Esophagus squamous epithelium (tissue), 5 donors: ENCODE measurements at places on chromosomes 1 and 21. TPM values are rescaled to one million over a fixed set of nuclear protein-coding genes. Genes with fewer than 3 reads are reported as not detected.

The S100A7 gene
- 246 TPM for total RNA-seq

The EPHB2 gene
- total RNA-seq: 0.76 TPM

The RGSL1 gene
- not detected for total RNA-seq

The PALMD gene
- 28.4 TPM for total RNA-seq

The ILDR2 gene
- not detected for total RNA-seq

The RPF1 gene
- total RNA-seq: 39.3 TPM

The OR2M3 gene
- total RNA-seq: not detected

The MCOLN3 gene
- not detected for total RNA-seq

The COL11A1 gene
- total RNA-seq: not detected

DNA sequence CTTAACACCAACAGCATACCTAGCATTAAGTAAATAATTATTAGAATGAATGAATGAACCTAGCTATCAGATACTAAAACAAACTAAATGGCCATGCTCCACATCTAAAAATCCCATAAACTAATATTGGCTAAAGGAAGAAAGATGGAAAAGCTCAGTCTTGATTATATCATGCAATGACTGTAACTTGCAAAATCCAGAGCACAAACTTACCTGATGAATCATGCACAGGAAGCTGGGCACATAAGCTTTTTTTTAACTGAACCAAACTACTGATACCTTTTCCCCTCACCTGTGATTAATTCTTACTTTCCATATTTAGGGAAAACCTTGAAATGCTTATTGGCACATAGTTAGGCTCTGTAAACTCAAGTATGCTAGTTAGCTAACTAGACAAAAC lies 70.2 kb downstream of the KIF14 start:
- H3K36me3 ChIP-seq: no peaks in the 10 kb centered on the region
- H3K4me3 ChIP-seq: no peak overlapping the region
- H3K27me3 ChIP-seq: no peaks in the 10 kb centered on the region
- no peak overlapping the region for H3K27ac ChIP-seq
- H3K4me1 ChIP-seq: no peaks in the 10 kb centered on the region

- no peaks in the 10 kb centered on the region for H3K27me3 ChIP-seq
- H3K27ac ChIP-seq: no peak overlapping the region
- H3K36me3 ChIP-seq: no peaks in the 10 kb centered on the region
These were observed 24.6 kb upstream of the RUNX3 start for GRCh38 chr1:24954631-24955030.

DNA sequence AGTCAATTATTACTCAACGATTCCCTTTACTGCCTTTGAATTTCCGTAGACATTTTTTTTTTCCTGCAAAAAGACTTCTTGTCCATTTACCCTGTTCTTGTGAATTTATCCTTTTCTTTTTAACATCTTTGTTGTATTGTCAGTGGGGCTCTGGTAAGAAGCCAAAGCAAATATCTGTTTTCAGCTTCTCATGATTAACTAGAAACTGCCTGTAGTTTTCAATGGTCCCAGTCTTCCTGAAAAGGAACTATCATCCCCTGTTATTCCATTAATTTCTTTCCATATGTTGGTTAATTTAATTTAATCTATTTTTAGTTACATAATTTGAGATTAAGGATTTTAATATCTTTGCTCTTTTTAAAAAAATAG lies 28.0 kb downstream of the SH3BGR start:
- no peak for DNase-seq
- H3K27ac ChIP-seq: no peak overlapping the region
- H3K27me3 ChIP-seq: no peaks in the 10 kb centered on the region
- no peaks in the 10 kb centered on the region for H3K4me1 ChIP-seq
- H3K4me3 ChIP-seq: no peak overlapping the region

DNA sequence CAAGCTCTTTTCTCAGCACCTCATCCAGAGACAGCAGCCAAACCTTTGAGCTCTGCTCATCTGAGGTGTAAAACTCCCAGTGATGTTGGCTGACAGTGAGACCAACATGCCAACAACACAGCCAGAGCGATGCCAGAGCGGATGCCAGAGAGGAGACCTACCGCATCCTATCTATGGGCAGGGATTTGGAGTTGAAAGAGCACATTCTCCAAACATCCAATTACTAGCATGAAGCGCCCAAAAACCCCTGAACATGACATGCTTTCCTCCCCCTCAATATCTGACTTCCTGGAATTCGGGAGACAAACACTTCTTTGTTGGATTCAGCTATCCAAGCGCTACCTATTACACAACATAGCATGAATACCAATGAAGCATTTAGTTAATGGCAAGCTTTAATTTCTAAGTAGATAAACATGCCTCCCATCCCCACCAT lies 23.1 kb upstream of the PAXBP1 start:
- DNase-seq: no peak
- no peak overlapping the region for H3K27ac ChIP-seq
- peaks cover 5% of the 10 kb centered on the region for H3K4me1 ChIP-seq
- H3K27me3 ChIP-seq: no peaks in the 10 kb centered on the region

DNA sequence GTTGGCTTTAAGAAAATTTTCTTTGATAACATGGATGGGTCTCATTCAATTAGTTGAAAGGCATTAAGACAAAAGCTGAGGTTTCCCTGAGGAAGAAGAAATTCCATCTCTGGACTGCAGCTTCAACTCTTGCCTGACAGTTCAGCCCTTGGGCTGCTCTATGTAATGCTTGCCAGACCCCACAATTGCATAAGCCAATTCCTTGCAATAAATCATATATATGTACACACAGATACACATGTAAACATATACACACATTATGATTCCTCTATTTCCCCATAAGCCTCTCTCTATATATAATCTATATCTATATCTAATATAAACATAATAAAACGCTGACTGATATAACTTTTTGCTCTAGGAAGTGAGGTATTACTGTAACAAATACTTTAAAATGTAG lies 301.5 kb upstream of the PRMT6 start:
- no peaks in the 10 kb centered on the region for H3K4me1 ChIP-seq
- H3K27ac ChIP-seq: no peak overlapping the region
- H3K36me3 ChIP-seq: no peaks in the 10 kb centered on the region
- DNase-seq: no peak
- H3K27me3 ChIP-seq: no peaks in the 10 kb centered on the region
- H3K4me3 ChIP-seq: no peak overlapping the region

GRCh38 chr1:180415985-180416633 lies 86.3 kb downstream of the ACBD6 start:
- no peak overlapping the region for H3K27ac ChIP-seq
- no peaks in the 10 kb centered on the region for H3K27me3 ChIP-seq
- no peak for DNase-seq
- H3K4me3 ChIP-seq: no peak overlapping the region
- H3K4me1 ChIP-seq: no peaks in the 10 kb centered on the region

GRCh38 chr1:175679981-175680652 lies 63.3 kb downstream of the TNR start:
- DNase-seq: no peak
- no peaks in the 10 kb centered on the region for H3K36me3 ChIP-seq
- no peaks in the 10 kb centered on the region for H3K4me1 ChIP-seq
- no peaks in the 10 kb centered on the region for H3K27me3 ChIP-seq
- no peak overlapping the region for H3K4me3 ChIP-seq

DNA sequence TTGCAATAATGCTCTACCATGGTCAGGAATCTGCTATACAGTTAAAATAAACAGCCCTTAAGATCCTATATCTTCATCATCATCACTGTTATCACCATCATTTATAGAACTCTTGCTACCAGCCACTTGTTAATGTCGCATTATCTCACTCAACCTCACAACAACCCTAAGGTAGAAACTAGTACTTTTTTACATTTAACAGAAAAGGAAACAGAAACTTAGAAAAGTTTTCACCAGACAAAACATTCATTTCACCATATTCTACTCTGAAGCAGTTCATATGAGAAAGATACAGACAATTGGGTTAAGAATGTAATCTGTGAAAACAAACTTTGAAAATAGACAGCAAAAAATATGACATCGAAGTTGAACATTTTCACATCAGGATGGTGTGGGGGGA lies 262.6 kb downstream of the ATG4C start:
- H3K27ac ChIP-seq: no peak overlapping the region
- no peaks in the 10 kb centered on the region for H3K4me1 ChIP-seq
- H3K27me3 ChIP-seq: no peaks in the 10 kb centered on the region
- H3K36me3 ChIP-seq: no peaks in the 10 kb centered on the region

- H3K4me3 ChIP-seq: no peak overlapping the region
- DNase-seq: no peak
- peaks cover 32% of the 10 kb centered on the region for H3K36me3 ChIP-seq
- H3K27me3 ChIP-seq: no peaks in the 10 kb centered on the region
- no peaks in the 10 kb centered on the region for H3K4me1 ChIP-seq
These were observed 20.1 kb downstream of the PLCH2 start for GRCh38 chr1:2496087-2496622.

DNA sequence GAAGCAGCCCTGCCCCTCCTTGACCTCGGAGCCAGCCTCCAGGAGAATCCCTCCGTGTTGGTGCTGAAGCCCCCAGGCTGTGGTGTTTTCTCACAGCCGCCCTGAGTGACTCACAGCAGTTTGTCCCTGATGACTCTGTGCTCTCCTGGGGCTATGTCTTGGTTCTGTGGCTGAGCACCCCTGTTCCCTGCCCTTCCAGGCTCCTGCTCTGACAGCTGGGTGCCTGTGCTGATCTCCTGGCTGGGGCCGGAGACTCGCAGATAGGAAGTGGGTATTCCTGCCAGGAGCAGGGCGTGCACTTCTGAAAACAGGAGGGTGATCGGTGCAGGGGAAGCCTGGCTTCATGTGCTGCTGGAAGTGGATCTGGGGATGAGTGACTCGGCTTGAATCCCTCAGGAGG lies 34.5 kb downstream of the POFUT2 start:
- no peak overlapping the region for H3K4me3 ChIP-seq
- no peak overlapping the region for H3K27ac ChIP-seq
- no peaks in the 10 kb centered on the region for H3K4me1 ChIP-seq
- no peaks in the 10 kb centered on the region for H3K27me3 ChIP-seq
- no peaks in the 10 kb centered on the region for H3K36me3 ChIP-seq

GRCh38 chr1:7594002-7594713 lies 176.9 kb upstream of the VAMP3 start:
- no peaks in the 10 kb centered on the region for H3K4me1 ChIP-seq
- no peaks in the 10 kb centered on the region for H3K36me3 ChIP-seq

DNA sequence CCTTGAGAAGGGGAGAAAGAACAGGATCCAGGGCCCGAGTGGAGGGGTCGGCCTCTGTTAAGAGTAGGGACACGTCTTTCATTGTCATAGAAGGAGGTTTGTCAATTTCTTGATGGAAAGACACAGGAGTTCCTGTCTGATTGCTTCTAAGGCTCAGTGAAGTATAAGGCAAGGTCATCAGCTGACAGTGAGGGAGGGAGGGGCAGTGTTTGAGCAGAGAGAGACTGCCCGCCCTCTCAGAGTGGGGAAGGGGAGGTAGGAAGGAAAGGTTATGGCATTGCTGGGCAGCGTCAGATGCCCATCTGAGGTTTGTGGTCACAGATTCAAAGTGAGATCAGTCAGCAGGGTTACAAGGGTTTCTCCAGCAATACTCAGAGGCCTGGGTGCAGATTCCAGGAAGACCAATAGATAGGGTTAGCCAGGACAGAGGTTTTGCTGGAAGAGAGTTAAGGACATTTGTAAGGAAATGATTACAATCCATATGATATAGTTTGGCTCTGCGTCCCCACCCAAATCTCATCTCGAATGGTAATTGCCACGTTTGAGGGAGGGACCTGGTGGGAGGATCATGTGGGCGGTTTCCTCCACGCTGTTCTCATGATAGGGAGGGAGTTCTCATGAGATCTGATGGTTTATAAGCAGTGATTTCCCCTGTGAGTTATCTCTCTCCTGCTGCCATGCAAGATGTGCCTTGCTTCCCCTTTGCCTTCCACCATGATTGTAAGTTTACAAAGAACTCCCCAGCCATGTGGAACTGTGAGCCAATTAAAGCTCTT lies 127.2 kb upstream of the GJB5 start:
- H3K27ac ChIP-seq: no peak overlapping the region
- peaks cover 8% of the 10 kb centered on the region for H3K27me3 ChIP-seq
- no peak overlapping the region for H3K4me3 ChIP-seq
- no peak for DNase-seq
- H3K4me1 ChIP-seq: no peaks in the 10 kb centered on the region

DNA sequence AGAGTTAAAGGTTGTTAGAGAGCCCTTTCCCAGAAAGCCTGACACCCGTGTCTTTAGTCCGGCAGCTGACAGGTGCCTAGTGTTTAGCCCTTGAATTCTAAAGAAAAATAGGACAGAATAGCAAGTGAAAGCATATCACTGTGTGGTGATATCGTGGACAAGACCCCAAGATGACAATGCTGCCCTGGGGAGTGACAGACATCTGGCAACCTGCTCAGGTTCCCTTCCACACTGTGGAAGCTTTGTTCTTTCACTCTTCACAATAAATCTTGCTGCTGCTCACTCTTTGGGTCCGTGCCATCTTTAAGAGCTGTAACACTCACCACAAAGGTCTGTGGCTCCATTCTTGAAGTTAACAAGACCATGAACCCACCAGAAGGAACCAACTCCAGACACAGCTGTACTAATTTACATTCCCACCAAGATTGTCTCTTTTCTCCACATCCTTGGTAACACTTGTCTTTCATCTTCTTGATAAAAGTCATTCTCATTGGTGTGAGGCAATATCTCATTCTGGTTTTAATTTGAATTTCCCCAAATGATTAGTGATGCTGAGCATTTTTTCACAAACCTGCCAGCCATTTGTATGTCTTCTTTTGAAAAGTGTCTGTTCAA lies 107.6 kb upstream of the SGIP1 start:
- no peaks in the 10 kb centered on the region for H3K4me1 ChIP-seq
- no peak overlapping the region for H3K4me3 ChIP-seq
- no peak for DNase-seq
- H3K27me3 ChIP-seq: peaks cover 20% of the 10 kb centered on the region

DNA sequence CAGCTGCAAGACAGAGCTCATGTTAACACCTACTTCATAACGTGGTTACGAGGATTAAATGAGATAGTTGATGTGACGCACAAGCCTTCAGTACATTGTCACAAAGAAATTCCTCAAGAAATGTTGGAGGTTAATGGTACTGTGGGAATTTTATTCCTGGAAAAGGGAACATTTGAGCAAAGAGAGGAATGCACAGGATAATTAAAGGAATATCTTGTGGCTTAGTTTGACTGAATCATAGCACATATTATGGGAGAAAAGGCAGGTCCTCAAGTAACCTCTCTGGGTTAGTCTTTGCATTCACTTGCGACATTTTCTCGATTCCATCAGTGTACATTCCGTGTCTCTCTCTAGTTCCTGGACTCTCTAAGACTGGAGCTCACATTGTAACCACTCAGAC lies 300.2 kb upstream of the DUSP10 start:
- no peak overlapping the region for H3K4me3 ChIP-seq
- H3K36me3 ChIP-seq: no peaks in the 10 kb centered on the region
- no peaks in the 10 kb centered on the region for H3K27me3 ChIP-seq
- no peak for DNase-seq
